ENCODE measurements at places on chromosomes 2 and 18.

GRCh38 chr2:30149976-30150375, 3.2 kb downstream of the YPEL5 start:
- DNase-seq: no peak

DNA sequence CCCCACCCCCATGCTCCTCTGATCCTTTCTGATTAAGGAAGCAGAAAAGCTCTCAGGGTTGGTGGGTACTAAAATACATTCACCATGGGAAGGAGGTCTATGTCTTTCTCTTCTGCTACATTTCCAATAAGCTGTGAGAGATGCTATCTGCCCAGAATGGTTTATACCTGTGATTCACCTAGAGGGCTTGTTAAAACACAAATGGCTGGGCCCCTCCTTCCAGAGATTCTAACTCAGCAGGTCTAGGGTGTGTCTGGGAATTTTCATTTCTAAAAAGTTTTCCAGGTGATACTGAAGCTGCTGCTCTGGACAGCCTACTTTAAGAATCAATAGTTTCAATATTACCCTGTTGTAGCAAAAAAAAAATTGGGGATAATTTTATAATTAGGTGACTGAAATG, 772.2 kb upstream of the ZEB2 start:
- DNase-seq: no peak

DNA sequence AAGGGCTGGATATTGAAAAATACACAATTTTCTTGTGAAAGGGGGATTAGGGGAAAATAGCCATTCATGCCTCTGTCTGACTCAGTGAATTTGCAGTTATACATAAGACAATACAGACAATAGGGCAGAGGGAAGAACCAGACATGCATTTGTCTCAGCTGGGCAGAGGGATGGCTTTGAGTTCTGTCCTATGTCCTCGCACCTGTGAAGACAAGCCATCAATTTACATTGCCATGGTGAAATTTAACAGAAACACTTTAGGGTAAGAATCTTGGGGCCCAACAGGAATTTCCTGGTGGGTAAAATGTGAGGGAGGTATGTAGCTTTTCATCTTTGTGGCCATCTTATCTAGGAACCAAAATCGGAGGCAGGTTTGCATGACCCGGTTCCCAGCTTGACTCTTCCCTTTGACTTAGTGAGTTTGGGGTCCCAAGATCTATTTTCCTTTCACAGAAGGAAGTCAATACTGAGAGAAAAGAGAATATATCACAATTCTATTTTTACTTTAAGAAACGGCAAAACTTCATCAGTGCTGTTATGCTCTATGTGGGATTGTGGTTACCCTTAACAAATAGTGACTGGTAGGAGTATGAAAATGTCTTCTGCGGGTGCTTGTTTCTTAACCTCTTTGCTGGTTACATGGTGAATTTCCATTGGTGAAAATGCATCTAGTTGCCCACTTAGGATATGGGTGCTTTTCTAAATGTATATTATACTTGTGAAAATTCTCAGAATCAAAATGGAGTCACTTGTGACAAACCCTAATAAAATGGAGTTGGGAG, 221.8 kb downstream of the SPP2 start:
- DNase-seq: no peak

DNA sequence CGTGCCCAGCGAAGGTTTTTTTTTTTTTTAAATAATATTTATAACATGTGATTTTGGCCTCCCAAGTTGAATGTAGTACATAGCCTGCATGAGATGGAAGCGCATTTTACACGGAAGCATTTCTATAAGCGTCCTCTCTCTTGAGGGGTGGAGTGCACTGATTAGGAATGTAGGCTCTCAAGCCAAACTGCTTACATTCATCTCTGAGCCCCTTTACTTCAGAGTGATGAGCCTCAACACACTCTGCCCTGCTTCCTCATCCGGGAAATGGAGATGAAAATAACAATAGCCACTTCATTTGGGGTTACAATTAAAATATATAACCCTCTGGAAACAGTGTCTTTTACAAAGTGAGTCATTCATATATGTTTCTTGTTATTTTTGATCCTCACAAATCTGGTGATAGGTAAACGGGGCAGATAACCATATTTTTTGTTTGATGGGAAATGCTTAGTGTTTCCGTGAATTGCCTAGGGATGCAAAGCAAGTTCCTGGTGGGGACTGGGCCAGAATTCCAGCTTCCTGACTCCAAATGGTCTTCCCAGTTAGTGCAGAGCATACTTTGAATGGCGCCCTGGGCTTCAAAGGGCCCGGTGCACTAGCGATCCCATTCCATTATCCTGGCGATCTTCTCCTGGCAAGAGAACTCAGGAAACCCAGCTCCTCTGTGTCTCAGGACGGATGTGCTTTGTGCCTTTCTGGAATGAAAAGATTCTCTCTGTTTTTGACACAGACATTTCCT, 124.3 kb downstream of the PIEZO2 start:
- DNase-seq: no peak

DNA sequence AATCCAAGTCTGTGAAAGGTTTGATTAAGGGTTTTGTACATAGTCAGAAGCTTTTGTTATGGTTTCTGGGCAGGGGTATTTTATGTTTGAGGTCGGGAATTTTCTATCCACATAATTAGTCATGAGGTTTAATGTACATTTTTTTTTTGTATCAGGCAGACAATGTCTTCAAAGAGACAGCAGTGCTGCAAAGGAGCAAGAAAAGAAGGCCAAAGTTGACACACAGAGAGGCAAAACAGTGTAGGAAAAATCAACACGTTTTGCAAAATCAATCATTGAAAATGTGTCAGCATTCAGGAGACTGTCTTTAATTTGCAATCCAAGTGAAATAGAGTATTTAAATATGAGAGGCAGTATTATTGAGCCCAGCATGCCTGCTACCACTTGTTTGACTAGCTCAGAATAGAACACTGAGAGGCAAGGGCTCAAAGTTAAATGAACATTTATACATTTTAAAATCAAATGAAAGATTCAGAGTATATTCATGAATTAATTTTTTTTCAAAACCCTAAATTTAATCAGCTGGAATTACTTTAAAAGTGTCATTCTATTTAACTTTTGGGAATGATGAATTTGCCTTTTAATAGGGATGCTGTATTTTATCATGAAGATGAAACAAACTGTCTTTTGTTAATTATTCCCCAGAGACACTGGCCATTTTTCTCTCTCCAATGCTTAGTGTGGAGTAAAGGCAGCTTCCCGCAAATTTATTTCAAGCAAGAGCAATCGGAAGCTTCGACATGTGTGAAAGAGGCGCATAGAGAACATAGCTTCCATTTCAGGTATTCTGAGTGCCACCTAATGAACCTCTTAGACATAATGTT, 11.3 kb downstream of the VRK2 start:
- DNase-seq: no peak

GRCh38 chr2:156380117-156380645, 47.7 kb upstream of the NR4A2 start:
- DNase-seq: no peak

DNA sequence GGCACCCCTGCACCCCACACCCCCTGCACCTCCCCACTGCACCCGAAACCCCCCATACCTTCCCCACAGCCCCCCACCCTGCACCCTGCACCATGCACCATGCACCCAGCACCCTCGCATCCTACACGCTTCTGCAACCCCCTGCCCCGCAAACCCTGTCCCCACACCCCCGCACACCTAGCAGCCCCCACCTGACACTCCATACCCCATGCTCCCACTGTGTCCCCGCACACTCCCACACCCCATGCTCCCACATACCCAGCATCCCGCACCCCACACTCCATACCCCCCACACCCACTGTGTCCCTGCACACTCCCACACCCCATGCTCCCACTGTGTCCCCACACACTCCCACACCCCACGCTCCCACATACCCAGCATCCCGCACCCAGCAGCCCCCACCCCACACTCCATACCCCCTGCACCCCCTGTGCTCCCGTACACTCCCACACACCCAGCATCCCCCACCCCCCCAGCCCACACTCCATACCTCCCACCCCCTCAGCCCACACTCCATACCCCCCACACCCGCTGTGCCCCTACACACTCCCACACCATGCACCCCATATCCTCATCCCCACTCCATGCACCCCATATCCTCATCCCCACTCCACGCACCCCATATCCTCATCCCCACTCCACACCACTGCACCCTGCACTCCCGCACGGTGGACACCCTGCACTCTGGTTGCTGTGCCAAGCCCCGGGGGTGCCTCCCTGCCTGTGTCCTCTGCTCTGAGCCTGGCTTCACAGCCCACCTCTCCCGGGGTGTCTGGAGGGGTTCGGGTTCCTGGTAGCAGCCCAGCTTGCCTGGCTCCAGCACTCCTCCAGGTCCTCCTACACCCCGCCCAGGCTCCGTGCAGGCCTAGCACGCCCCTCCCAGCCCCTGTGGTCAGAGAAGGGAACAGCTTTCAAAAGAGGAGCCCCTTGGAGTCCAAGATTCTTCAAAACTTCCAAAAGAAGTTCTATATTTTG, 93.9 kb upstream of the CTDP1 start:
- no peak for DNase-seq

GRCh38 chr2:241895712-241896641, 26.4 kb downstream of the RTP5 start:
- no peak for DNase-seq

DNA sequence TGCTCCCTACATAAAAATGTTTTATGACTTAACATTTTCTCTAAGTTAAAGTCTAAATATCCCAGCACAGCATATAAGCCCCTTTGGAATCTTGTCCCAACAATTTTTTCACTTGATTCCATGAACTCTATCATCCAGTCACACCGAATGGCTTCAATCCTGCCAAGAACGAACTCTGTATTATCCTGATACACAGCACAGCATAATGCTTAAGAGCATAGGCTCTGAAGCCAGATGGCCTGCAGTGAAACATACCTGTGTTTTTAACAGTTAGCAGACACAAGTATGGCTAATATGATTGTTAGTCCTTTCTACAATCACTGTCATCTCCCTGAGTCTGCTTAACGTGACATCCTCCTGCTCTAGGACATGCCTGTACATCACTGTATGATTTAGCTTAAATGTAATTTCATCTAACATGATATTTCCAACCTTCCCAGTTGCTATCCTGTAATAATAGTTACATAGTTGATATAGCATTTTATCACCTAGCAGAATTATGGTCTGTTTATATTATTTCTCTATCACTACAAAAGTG, 669.5 kb downstream of the ERBB4 start:
- no peak for DNase-seq

DNA sequence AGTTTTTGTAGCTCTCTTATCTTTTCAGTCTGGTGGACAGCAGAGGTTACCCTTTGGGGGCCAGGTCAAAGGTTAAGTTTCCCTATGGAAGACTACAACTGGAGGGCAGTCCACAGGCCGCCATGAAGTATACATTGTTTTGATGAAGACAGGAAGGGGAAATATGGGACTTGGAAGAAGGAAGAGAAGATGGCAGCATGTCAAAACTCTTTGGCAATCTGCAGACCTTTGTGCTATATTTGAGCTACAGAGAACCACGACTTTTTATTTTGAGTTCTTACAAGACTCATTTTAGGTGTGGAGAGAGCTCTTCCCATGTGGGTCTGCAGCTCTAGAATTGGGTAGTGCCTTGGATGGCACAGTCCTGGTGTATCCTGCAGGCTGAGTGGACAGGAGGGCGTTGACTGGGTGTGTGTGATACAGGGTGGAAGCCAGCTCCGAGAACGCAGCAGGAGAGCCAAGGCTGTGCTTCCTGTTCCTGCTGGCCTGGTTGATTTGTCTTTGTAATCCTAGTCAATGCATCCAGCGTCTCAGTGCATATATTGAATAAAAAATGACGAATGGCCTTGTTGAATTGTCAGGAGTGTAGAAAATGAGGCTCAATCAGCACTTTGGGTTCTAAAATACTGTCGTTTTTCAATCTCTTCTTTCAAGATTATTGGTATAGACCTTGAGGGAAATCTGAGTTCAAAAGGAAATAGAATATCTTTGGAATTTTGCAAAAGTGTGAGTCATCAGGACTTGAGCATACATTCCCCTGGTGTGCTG, 11.5 kb downstream of the ITGA6 start:
- no peak for DNase-seq

- DNase-seq: no peak
These were observed 27.4 kb downstream of the ASB18 start for GRCh38 chr2:236236559-236237452.

- no peak for DNase-seq
These were observed 989.9 kb downstream of the DCDC2C start for GRCh38 chr2:4693266-4693665.

DNA sequence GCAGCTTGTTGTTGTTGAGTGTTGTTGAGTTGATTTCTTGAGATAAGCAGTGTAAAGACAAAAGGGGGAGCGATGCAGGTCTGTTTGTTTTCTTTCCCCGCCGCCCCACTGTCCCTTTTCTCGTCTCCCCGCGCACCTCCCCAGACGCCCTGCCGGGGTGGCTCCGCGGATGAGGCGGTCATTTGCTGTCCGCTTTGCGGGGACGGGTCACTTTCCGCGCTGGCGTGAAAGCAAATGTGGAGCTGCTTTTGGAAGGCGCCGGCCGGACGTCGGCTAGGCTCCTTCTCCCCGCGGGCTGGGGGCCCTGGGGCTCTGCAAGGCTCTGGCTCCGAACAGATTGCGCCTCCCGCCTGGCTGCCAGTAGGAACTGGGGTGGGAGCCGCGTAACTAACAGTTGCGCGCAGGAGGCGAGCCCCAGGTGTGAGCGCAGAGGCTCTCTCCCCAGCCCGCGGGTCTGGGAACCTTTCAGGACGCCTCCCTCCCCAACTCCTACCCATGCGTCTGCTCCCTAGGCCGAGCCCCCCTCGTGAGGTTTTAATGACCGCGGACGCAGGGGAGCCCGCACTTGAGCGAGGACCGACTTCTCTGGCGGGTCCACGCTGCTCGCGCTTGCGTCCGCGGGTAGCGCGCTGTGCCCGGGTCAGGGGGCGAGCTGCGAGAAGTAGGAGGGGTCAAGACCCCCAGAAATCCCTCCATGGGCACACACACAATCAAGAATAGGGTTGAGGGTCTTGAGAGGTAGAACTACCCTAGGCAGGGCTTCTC, 146.6 kb downstream of the MEIS1 start:
- no peak for DNase-seq

- DNase-seq: no peak
These were observed 291.6 kb downstream of the TNS1 start for GRCh38 chr2:217711188-217711587.

DNA sequence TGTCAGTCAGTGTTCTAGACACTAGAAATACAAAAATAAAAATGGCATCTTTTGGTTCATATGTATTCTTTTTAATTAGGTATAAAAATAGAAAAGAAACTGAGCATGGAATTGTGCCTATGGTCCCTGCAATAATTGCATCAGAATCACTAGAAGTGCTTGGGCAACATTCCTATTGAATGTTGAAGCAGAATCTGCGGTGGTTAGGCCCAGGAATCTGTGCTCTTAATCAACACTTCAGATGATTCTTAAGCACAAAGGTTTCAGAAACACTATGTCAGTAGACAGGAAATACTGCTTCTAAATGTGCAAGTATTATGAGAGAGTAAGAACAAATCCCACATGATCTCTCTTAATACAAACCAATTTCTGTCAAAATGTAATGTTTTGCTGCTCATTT, 20.3 kb upstream of the RBBP8 start:
- DNase-seq: no peak

GRCh38 chr2:929011-929735, 21.5 kb upstream of the SNTG2 start:
- DNase-seq: no peak

DNA sequence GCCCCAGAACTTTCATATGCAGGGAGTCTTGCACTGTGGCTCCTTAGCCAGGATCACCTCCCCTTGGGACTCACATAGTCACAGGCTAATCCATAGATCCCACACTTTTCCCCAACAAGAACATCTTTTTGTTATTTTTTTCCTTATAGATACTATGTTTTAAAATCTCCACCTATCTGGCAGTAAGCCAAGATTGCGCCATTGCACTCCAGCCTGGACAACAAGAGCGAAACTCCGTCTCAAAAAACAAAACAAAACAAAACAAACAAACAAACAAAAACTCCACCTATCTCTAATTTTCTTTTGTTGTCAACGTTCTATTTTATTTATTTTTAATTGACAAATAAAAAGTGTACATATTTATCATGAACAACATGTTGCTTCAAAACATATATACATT, 141.7 kb downstream of the PDE11A start:
- no peak for DNase-seq
